Placental epithelial cell (primary cell): ENCODE measurements at places on chromosomes 12 and 14. TPM values are rescaled to one million over a fixed set of nuclear protein-coding genes. Genes with fewer than 3 reads are reported as not detected.

KCNA1 gene
- not detected in 2 replicates for total RNA-seq

RILPL2 gene
- total RNA-seq: 0.87 and 2.0 TPM in 2 replicates

CLEC2A gene
- total RNA-seq: 0.22 TPM in 1 of 2 replicates, not detected in the other

ITGA5 gene
- total RNA-seq: 68.7 and 180 TPM in 2 replicates

GALNT8 gene
- under 0.01 TPM in 1 of 2 replicates, not detected in the other for total RNA-seq

IL31 gene
- not detected in 2 replicates for total RNA-seq

C12orf56 gene
- 0.11 and 0.79 TPM in 2 replicates for total RNA-seq

GZMH gene
- not detected in 2 replicates for total RNA-seq

IL22 gene
- total RNA-seq: not detected in 2 replicates

ATXN3 gene
- 25.5 and 25.9 TPM in 2 replicates for total RNA-seq

KRT72 gene
- total RNA-seq: not detected in 2 replicates

CD163L1 gene
- total RNA-seq: 0.11 TPM in 1 of 2 replicates, not detected in the other

SERPINA3 gene
- total RNA-seq: 0.54 TPM in 1 of 2 replicates, not detected in the other

BCAT1 gene
- total RNA-seq: 150 and 268 TPM in 2 replicates

MLXIP gene
- total RNA-seq: 11.4 and 15.6 TPM in 2 replicates

LRRC10 gene
- not detected in 2 replicates for total RNA-seq

TSPAN11 gene
- total RNA-seq: under 0.01 TPM in 2 replicates

TAC3 gene
- not detected in 2 replicates for total RNA-seq

GZMB gene
- not detected in 2 replicates for total RNA-seq

TBX3 gene
- 1.2 and 2.1 TPM in 2 replicates for total RNA-seq

TTC9 gene
- total RNA-seq: 0.39 and 1.5 TPM in 2 replicates

RNASE7 gene
- total RNA-seq: not detected in 2 replicates

KLRK1 gene
- total RNA-seq: 0.43 and 2.0 TPM in 2 replicates

TAS2R19 gene
- 4.7 and 6.2 TPM in 2 replicates for total RNA-seq

GPATCH2L gene
- total RNA-seq: 42.0 and 68.0 TPM in 2 replicates

KRT74 gene
- not detected in 2 replicates for total RNA-seq
